Stimulated activated CD8-positive, alpha-beta memory T cell treated with anti-CD3 and anti-CD28 coated beads, Interleukin-15, amount 100 ng/mL, for 4 hours (primary cell): ENCODE measurements at places on chromosomes 11 and 22.

DNA sequence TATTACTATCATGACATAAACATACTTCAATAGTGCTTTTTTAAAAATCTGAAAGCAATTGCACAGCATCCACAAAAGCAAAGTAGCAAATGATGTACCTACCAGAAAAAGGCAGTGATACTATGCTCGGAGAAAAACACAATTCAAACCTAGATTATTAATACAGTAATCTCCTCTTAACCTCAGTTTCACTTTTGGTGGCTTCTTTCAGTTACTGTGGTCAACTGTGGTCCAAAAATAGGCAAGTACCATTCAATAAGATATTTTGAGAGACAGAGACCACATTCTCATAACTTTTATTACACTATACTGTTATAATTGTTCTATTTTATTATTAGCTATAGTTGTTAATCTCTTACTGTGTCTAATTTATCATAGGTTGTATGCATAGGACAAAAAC is 20.8 kb downstream of the KCNA4 start:
- no peak for DNase-seq

GRCh38 chr11:110366291-110366690 is 63.5 kb upstream of the FDX1 start:
- DNase-seq = no peak

- no peak for DNase-seq
Measured at GRCh38 chr11:112391086-112391485, 130.4 kb upstream of the PLET1 start.

GRCh38 chr22:49292909-49293308 is 534.8 kb downstream of the BRD1 start:
- DNase-seq = no peak

- DNase-seq = no peak
Measured at GRCh38 chr11:36023922-36024321, 80.1 kb downstream of the LDLRAD3 start.

- no peak for DNase-seq
Measured at GRCh38 chr11:15671216-15671615, 556.5 kb downstream of the INSC start.

DNA sequence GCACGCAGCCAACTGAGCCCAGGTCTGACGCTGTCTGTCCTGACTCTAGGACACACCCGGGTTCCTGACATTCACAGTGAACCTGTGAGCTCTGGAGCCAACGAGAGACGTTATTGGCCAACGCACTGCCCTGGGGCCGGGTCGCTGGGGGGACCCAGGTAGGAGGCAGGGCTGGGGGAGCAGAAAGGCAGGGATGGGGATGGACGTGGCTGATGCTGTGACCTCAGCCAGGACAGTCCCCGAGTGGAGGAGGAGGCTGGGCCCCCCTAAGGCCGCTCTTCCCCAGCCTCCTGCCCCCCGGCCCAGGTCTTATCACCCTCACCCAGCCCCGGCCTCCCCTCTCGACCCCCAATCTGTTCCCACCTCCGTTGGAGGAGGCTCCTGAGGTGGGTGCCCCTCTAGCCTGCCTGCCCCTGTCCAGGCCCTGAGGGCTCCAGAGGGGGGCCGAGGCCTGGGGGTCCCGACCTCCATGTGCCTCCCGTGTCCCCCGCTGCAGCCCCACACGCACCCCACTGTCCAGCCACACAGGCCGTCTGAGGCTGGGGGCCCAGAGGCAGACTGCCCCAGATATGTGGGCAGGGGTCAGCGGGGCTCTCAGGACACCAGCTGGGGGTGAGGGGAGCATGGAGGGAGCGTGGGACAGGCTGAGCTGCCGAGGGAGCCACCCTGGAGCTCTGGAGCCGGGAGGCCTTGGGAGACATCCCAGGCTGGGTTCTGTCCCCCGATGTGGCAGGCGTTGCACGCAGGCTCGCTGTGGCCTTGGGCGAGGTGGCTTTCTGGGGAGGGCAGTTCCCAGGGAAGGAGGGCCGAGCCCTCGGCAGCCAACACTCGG is 29.2 kb upstream of the MUC5AC start:
- no peak for DNase-seq

DNA sequence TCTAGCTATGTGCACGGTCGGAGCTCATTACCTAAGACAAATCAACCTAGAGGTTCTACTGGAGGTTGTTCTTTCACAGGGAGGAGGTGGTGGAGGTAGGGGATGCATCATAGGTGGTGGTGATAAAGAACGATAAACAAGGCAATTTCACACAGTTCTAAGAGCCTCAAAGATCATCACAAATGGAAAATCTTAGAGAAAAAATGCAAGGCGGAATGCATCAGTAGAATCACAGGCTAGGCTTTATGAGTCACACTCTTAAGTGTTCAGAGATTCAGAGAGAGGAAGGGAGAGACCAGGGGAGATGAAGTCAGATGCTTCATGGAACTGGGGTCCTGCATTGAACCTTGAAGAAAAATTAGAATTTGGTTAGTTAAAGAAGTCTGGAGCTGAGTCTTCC is 58.3 kb downstream of the TMPRSS5 start:
- DNase-seq = no peak

GRCh38 chr11:116725434-116726221 is 47.2 kb downstream of the BUD13 start:
- DNase-seq = no peak

- no peak for DNase-seq
Measured at GRCh38 chr11:62233730-62234129, 8.3 kb upstream of the SCGB1D2 start.

GRCh38 chr22:37012956-37013355 is 6.3 kb downstream of the TST start:
- DNase-seq = no peak

DNA sequence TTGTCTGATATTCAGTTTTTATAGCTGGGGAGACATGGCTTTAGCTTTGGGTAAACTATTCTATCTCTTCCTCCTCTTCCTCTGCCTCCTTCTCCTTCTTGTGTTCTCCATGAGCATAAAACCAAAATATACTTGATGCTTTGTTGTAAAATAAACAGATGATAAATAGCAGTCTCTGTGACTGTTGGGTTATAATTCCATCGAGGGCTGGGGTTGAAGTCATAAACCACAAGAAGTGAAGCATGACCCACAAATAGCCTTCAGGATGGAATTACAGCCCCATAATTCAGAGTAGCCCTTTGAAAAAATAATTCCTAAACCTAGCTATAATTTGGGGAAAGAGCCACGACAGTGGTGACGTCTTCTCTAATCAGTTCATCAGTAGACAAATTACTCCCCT is 177.7 kb downstream of the SNX19 start:
- no peak for DNase-seq

- no peak for DNase-seq
Measured at GRCh38 chr11:6371825-6372224, 18.4 kb upstream of the SMPD1 start.

DNA sequence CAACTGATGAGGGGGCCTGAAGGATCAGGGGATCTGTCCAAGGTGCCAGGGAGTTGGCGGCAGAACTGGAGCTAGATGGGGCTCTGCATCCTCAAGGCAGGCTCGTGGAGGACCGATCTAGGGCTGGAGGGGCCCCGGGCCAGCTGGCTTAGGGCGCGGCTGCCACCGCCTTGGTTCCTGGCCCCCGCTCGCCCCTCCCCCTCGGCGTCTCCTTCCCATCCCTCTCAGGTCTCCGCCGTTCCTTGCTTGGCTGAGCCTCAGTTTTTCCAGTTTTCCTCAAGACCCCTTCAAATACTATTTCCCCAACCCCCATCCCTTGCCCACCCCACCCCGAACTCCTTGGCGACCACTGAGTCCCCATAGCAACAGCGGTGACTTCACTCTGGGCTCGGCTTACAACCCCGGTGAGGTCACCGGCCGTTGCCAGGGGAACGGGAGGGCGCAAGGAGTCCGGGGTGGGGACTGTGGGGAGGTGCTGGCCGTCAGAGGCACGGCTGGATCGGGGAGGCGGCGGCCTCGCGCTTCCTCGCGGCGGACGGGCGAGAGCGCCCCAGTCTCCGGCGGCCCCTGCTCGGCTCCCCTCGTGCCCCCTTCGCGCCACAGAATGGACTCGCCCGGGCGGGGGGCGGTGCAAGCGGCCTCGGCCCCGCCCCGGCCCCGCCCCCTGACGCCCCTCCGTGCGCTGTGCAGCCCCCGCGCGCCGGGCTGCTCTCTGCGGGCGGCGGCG is 7.5 kb downstream of the FREY1 start:
- DNase-seq = peak; percentile 51

DNA sequence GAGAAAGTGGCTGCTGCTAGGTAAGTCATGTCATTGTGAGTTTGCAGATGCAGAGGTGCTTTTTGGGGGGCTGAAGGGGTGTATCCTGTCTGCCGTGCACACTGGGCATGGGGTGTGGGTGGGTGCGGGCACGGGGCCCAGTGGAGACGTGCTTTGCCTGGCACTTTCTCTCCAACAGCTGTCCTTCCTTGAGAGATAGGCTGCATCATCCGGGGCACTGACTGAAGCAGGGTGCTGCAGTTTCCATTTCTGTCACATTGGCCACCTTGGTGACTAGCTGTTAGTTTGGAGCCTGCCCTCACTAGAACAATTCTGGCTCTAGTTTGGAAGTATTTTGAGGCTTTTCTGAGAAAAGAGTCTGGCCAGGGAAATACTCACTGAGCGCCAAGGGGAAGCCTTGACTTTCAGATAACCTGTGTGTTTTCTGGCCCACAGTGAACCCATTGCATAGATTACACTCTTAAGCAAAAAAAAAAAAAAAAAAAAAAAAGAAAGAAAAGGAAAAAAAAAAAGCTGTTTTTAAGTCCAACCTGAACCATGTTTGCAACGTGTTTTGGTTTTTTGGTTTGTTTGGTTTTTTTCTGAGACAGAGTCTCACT is 219.2 kb downstream of the NAV2 start:
- no peak for DNase-seq

DNA sequence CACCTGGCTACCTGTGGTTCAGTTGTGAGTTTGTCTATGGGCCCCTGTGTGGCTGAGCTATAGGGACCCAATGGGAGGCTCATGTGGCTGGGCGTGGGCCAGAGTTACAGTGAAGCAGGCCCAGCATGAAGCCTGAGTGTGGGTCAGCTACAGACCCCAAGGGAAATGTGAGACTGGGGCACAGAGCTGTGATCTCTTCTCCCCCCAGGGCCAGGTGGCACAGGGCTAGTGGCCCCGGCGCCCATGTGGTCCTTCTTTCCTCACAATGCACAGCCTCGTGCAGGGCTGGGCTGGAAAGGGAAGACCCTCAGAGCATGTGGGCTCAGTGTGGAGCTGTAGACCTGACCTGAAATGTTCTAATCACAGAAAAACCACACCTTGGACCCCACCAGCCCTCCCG is 71.6 kb upstream of the NECTIN1 start:
- DNase-seq = no peak

DNA sequence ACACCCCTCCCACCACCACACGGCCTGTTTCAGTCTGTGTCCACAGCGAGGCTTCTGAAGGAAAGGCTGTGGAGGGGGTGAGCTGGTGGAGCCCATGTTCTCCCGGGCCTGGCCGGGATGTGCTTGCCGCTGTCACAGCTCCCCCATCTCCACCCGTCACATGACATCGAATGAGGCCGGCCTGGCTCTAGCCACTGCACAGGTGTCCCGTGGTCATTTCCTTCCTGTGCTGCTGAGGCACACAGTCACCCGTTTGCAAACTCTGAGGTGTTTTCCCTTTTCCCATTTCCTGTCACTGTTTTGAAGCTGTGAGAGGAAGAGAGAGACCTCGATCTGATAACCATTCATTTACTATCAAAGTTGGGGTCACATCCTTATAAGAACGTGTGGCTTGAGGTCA is 55.7 kb upstream of the CLDN5 start:
- DNase-seq = no peak

- no peak for DNase-seq
Measured at GRCh38 chr22:25364736-25365241, 145.3 kb downstream of the CRYBB2 start.

GRCh38 chr11:2698386-2699184 is 1.2 kb downstream of the KCNQ1OT1 start:
- no peak for DNase-seq

DNA sequence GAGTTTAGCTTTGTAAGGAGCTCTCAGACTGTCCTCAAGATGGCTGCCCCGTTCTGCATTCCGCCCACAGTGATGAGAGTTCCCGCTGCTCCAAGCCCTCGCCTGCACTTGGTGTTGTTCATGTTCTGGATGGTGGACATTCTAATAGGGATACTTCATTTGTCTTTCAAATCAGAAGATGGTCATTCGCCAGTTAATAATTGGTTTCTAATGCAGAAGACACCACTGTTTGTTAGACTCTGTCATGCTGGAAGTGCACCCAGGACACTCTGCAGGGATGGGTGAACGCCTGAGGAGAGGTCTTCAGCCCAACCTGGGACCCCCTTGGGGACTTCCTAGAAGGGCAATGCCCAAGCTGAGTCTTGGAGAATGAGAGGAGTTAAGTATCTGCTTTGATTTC is 836.4 kb downstream of the TBC1D22A start:
- no peak for DNase-seq

GRCh38 chr22:22756109-22756508 is 111.7 kb downstream of the GGTLC2 start:
- DNase-seq = no peak

DNA sequence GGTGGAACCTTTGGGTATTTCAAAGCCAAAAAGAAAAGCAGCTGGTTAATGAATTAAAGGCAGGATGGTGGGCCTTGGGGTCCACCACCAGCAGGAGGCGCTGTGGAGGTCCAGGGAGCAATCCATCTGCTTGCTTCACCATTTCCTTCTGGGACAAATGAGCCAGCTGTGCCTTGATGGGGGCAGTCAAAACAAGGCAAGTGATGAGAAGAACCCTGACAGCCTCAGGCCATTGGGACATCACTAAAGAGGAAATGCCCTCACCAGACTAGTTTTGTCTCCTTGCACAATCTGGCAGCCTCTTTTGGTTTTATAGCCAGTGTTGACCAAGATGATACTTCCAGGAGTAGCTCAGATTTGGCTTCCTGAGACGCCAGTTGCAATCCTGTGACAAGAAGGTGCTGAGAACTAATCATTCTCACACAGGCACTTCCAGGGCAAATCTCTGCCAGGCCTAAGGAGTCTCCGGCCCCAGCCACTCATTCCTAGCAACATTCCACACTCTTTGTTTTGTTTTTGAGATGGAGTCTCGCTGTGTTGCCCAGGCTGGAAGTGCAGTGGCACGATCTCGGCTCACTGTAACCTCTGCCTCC is 38.2 kb upstream of the WEE1 start:
- DNase-seq = peak; percentile 48

DNA sequence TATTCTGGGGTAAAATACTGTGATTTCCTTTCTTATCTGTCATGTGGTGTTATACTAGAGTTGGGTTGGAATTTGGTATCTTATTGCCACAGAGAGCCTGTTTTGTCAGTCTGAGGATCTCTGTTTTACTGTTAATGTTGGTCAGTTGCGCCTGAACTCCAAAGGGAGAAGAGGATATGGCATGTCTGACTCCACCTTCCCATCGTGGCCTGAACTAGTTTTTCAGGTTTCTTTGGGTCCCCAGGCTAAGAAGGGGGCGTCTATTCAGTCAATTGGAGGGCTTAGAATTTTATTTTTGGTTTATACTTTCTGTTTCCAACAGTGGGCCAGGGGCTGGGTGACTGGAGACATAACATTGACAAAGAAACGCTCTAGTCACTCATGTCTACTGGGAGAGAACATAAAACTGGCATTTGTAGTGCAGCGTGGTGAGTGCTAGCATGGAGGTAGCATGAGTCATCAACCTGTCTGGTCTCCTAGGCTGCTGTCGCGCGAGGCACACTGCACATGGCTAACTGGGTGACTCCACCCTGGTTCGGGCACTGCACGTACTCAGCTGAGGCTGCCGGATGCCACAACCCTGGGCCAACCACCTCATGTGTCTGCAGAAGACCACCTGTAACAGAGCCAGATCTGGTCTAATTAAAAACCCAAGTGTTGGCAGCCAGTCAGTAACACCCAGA is 120.1 kb upstream of the OR9Q1 start:
- DNase-seq = peak; percentile 2
